ENCODE measurements at places on chromosomes 5 and 9. TPM values are rescaled to one million over a fixed set of nuclear protein-coding genes. Genes with fewer than 3 reads are reported as not detected.

The SPINK7 gene
- not detected for total RNA-seq

The PTRH1 gene
- 19.6 TPM for total RNA-seq

The BASP1 gene
- 79.3 TPM for total RNA-seq

The CHSY3 gene
- 6.8 TPM for total RNA-seq

The PLPPR1 gene
- not detected for total RNA-seq

The TNFSF15 gene
- total RNA-seq: 14.3 TPM

The DMRT3 gene
- not detected for total RNA-seq

The NEUROG1 gene
- total RNA-seq: not detected

Measured in endothelial cell of umbilical vein (primary cell).